ENCODE measurements at places on chromosomes 3 and 15. TPM values are rescaled to one million over a fixed set of nuclear protein-coding genes. Genes with fewer than 3 reads are reported as not detected.

DNA sequence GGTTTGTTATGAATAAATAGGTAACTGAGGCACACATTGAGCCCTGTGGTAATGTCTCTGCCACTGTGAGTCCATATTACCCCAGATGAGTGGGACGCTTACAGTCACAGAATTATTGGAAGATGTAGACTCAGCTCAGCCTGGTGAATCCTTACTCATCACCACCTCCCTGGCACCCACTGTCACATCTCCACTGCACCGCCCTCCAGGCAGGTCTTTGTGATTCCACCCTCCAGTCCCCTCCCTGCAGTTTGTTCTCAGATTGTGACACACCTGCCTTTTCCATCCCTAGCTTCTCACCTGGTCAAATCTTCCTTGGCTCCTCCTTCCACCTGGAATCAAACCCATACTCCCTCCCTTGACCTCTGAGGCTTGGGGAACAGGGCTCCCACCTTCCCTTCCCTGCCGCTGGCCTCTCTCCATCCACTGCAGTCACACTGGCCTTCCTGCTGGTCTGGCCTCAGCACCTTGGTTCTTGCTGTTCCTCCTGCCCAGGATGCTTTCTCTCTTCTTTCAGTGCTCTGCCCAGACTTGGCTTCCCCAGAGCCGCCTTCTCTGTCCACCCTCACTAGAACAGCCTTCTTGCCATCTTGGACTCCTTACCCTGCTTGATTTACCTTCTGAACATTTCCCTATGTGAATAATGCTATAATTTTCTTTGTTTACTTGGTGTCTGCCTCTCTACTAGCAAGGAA is 9.4 kb downstream of the SLC6A20 start:
- no peak for DNase-seq

DNA sequence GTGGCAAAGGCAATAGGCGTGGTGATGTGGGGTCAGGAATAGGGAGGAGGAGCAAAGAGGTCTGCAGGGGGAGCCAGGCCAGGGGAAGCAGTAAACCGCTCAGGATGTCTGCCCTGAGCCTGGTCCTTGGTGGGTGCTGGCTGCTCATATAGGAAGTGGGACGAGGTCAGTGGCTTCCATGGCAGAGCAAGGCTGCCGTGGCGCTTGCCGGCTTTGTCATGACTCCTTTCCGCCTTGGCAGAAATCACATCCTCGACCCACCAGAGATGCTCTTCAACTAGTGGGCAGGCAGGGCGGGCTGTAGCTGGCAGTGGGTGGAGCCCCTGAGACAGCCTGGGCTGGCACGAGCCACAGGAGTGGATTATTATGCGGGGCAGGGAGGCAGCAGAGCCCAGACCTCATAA is 13.1 kb upstream of the SKOR1 start:
- no peak for DNase-seq

DNA sequence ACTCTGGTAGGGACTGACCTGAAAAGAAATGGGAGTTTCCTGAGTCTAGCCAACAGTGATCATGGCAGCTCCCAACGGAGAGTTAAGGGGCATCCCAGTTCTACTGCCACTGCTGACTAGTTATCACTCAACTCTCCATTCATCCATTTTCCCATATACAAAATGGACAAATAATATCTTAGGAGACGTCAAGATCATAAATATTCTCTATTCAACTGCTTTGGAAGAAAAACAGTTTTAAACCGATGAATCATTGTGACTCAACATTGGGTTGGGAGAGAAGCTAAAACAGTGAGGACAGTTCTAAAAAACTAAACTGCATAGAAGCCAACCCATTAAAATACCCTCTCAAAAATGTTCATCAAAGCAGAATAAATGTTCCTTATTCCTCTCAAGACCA is 57.6 kb upstream of the CHRM5 start:
- DNase-seq: no peak

- DNase-seq: no peak
These were observed 4.6 kb downstream of the SPCS1 start for GRCh38 chr3:52710512-52710911.

Gene SERINC4
- not detected for total RNA-seq

Gene GOLGA8S
- 0.18 TPM for total RNA-seq

Gene WDR76
- 12.6 TPM for total RNA-seq

Gene HTR3E
- total RNA-seq: not detected

Gene EPHB3
- total RNA-seq: 9.2 TPM
